H1 (cell line): ENCODE measurements at places on chromosomes 7 and 10.
A peak's percentile ranks its signal among the peaks of the same experiment; 100 is the strongest.

DNA sequence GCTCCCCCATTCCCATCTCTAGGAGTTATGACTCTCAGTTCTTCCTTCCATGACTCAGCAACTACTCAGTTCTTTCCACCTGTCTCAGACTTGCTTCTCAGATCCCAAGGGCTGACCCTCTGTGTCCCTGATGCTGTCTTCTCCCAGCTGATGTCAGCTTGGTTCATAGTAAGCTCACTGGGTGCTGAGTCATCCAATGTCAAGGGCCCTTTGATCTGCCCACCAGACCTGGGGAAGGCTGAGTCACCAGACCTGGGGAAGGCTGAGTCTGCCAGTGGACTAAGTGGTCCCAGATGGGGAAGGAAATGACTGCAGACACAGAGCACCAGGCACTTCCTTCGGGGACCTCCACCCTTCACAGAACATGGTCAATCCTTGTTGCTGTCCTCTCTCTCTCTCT lies 76.1 kb upstream of the ZEB1 start:
- peak; percentile 7 for DNase-seq

- DNase-seq = no peak
Measured at GRCh38 chr7:138436388-138436787, 23.7 kb upstream of the TRIM24 start.

DNA sequence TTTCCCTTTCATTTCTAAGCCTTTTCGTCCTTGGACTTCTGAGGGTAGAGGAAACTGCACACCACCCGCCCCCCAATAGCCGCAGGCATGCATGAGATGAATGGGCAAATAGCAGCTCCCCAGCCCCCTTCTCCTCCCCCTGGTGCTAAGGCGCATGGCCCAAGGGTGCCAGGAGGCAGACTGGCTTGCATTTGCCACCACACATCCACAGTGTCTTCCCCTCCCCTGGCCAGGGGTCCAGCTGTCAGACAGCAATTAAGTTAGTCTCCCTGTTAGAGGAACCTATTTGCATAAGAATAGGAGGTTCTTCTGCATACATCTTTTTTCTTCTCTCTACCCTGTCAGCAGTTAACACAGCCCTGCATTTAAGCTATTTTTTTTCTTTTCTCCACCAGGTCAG lies 20.2 kb downstream of the TOMM7 start:
- peak; percentile 58 for DNase-seq

DNA sequence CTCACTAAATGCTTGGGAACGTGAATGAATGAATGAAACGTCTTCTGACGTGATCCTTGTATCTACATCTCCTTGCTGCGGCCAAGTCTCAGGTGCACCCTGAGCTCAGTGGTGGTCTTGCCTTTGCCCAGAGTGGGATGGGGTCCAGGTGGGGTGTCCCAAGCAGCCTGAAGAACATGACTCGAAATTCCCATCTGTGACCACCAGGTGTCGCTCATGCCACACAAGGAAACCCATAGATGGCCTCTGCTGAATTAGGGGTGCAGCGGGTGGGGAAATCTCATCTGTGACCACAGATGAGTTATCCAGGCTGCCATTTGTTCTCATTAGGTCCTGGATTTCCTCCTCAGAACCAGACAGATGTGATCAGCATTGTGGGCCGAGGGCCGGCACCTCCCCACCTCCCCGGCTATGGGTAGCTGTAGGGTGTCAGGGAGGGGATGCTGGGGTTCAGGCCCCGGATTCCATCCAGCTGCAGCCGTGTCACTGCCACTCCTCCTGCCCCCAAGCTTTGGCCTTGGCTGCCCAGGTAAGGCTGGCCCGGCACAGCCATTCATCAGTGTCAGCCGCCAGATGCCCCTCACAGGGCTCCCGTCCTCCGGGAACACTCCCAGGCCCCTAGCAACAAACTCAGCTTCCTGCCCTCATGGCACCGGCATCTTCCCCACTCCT lies 21.0 kb upstream of the GNA12 start:
- peak; percentile 90 for DNase-seq

GRCh38 chr10:131814567-131815265 lies 86.1 kb upstream of the PPP2R2D start:
- no peak for DNase-seq

DNA sequence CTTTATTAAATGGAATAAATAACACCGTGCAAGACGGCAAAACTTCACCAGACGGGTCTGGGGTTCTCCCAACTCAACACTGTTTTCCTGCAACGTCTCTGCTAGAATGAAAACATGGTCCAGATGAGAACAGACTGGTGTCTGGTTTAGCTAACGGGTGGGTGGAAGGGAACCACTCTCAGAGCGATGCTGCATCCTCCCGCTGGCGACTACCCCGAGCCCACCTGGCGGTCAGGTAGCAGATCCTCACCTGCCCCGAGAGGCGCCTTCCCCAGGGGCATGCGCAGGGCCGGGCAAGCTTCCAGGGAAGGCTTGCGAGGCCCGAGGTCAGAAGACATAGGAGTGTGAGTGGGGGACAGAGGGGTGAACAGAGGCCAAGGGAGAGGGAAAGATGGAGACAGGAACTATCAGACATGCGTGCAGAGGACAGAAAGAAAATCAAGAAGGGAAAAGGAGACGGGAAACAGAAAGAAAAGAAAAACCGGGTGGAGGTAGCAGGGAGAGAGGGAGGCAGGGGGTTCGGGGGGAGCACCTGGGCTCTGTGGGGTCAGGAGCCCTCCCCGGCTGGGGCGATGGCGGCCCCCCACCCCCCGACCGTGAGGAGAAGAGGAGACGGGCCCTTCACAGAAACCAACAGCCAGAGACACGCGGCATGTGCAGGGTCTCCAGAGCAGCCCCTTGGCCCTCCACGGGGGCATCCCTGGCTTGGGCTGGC lies 222.0 kb downstream of the MAD1L1 start:
- no peak for DNase-seq

DNA sequence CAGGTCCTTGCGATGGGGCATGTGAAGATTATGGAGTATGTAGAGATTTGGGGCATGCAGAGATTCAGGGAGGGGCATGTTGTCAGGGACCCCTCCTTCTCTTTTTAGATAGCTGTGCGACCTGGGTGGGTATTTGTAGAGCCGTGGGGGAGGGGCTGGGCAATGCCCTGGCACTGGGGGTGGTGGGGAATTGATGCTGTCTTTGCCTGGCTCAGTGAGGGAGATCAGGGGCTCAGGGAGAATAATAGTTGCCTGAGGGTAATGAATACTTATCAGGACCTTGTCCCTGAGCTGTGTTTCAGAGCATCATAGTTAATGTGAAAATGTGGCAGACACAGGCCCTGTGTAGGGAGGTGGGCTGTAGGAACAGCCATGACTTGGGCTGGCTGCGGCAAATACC lies 3.5 kb downstream of the RAMP3 start:
- no peak for DNase-seq

- DNase-seq = no peak
Measured at GRCh38 chr10:133453516-133454203, at the start of gene SCART1. TSS of gene SCART1 (plus strand) at chr10:133453945. CDS start at chr10:133453998, 53 bp downstream.

GRCh38 chr10:88090568-88091214 lies 227.3 kb downstream of the PTEN start:
- DNase-seq = no peak

- no peak for DNase-seq
Measured at GRCh38 chr10:24893127-24893526, 59.3 kb downstream of the PRTFDC1 start.

DNA sequence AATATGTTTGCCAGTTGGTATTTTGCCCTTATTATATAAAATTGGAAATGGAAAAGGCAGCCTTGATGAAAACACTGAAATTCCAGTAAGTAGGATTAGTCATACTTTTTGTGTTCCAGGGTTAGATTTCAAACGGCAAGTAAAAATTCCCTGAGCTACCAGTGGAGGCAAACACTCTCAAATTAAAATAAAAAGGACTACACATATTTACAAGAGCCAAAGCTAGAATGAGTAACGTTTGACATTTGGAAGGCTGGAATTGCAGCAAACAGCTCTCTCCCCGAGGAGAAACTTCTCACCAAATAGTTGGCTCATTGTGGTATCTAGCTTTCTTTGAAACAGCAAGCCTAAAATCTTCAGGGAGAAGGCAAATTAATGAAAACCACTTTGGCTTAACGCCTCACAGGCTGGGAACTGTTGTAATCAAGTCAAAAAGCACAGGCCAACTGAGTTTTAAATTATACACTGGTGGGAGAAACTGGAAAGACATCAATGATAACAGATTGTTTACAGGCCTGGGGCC lies 288.4 kb downstream of the SNX13 start:
- DNase-seq = no peak

GRCh38 chr7:145511004-145511403 lies 605.6 kb upstream of the CNTNAP2 start:
- DNase-seq = no peak

- peak; percentile 57 for DNase-seq
Measured at GRCh38 chr7:27184337-27185012, 557 bp downstream of the HOXA11 start.
